Activated effector memory CD4-positive, alpha-beta T cell treated with Interleukin-2 at 50 U/mL for 16 hours (primary cell): ENCODE measurements at places on chromosomes 11 and 22.

- no peak for DNase-seq
Observed at GRCh38 chr11:93289782-93290463, 40.6 kb upstream of the DEUP1 start.

GRCh38 chr11:16825968-16826367, 87.5 kb downstream of the C11orf58 start:
- no peak for DNase-seq

DNA sequence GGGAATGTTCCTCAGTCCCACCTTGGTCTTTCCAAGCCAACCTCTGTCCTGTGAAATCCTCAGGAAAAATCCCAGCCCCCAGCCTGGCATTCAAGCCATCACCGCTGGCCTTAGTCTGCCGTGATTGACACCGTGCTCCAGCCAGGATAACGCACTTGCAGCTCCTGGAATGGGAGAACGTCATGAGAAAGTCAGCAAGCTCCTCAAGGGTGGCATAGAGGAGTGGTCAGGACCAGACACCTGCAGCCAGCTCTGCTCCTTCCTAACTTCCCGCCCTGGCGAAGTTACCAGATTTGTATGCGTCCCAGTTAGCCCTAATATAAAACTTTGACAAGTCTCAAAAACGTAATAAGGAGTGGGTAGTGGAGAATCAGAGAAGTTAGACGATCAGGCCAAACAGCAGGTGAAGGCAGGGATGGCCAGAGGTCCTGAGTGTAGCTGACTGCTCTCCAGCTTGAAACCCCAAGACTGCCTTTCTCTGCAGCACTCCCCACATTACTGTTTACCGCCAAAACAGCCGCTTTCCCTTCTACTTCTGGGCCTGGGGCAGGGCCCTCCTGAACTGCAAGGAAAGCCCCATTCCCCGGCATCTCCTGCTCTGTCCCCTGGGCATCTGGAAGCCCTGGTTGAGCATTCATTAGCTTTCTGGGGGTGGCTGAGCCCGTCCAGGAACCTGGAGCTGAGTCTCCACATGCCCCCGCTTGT, 1.3 kb upstream of the DKK3 start:
- no peak for DNase-seq

- peak; percentile 8 for DNase-seq
Observed at GRCh38 chr11:121321614-121322243, 29.2 kb downstream of the SC5D start.

GRCh38 chr11:1782031-1782590, 18.4 kb upstream of the CTSD start:
- no peak for DNase-seq

GRCh38 chr11:30697032-30697431, 110.9 kb upstream of the MPPED2 start:
- no peak for DNase-seq

DNA sequence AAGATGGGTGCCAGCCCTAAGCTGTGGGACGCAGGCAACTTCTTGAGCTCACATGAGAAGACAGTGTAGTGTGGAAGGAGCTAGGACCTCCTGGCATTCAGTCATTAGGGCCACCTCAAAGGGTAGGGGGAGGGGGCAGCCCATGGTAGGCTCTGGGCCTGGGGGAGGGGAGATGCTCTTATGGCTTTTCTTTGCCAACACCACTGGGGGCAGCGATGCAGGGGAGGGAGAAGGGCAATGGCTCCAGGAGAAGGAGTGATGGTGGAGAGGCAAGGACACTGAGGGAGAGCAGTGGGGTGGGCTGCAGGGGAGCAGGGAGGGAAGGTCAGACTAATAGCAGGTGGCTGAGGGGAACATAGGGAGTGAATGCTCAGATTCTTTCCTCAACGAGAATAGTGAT, 63.3 kb upstream of the SUSD2 start:
- DNase-seq = no peak

DNA sequence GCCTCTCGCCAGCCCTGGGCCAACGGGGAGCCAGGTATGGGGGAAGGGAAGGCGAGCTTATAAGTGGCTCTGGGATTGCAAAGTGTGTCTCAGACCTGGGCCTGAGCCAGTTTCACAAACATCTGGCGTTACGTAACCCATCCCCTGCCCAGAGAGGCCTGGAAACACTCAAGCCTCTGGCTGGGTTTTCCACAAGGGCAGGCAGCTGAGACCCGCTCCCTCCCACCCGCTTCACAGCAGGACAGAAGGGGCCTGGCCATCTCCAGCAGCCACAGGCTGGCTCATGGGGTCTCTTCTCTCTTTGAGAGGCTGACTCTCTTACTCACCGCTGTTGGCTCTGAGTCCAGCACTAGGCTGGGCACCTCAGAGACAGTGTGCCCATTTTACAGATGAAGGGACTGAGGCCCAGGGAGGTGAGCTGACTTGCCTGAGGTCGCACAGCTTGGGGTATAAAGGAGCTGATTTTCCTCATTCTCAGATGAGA, 44.5 kb downstream of the TRIOBP start:
- no peak for DNase-seq

- DNase-seq = no peak
Observed at GRCh38 chr11:82775736-82776346, 42.2 kb upstream of the FAM181B start.

DNA sequence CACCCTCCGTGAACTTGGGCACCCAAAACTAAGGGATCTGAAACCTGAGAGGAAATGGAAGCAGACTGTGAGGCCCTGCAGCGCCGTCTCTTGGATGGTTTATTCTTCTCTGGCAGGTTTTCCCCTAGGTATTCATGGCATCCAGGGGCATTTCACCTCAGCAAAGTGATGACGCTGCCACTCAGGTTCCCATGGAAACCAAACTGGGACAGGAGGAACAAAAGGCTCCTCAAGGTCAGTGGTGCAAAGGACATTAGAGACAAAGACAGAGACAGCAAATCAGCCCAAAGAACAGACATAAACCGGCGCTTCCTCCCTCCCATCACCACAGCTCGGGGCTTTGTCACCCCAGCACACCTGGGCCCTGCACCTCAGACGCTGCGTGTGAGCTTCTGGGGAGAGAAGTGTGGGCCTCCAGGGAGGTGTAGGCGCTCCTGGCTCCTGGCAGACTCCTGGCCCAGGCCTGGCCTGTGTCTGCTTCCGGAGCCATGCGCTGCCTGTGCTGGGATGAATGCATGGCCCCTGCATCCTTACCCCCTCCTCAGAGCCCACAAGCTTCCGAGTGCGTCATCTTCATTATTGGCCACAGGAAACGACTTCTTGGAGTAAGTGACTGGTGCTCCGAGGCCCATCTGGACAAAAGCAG, 5.9 kb downstream of the TP53AIP1 start:
- no peak for DNase-seq

GRCh38 chr11:66288671-66289547, at the start of gene YIF1A:
YIF1A (minus strand) TSS chr11:66289143; CDS start chr11:66288985, 158 bp downstream.
- peak; percentile 98 for DNase-seq

GRCh38 chr11:32830413-32830738, 649 bp downstream of the PRRG4 start:
- no peak for DNase-seq

- DNase-seq = no peak
Observed at GRCh38 chr11:132610216-132610615, 922.1 kb downstream of the OPCML start.

GRCh38 chr11:30811226-30811755, 225.1 kb upstream of the MPPED2 start:
- no peak for DNase-seq

DNA sequence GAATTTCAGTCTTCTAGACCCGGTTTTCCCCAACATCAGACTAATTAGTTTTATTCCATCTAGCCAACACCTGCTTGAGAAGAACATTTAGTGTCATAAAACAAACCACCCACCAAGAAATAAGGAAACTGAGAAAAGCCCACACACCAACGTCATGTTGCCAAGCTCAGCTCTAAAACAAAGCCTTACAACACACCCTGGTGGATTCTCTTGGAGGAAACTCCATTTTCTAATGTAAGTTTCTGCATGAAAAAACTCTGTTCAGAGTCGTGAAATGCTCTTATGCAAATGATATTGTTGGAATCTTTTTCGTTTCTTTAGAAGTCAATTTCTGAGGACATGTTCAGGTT, 105.0 kb upstream of the RAG2 start:
- DNase-seq = no peak

- no peak for DNase-seq
Observed at GRCh38 chr11:17351172-17351509, 459 bp upstream of the NCR3LG1 start.

- no peak for DNase-seq
Observed at GRCh38 chr22:50243685-50244419, 971 bp downstream of the TUBGCP6 start.

DNA sequence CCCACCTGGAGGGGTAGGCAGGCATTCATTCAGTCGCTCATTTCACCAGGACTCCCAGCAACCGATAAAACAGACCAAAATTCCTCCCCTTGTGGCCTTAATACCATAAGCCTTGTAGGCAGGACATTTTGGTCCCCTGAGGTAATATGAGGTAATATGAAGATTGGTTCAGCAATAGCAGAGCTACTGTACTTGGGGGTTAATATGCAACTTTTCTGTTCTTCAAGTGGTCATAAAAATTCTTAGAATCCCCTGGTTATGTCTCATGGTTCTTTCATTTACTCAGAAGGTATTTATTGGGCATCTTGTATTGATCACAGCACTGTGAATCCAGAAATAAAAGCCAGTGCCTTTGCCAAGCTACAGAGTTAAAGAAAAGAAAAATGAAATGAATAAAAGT, 29.8 kb downstream of the SHISA8 start:
- no peak for DNase-seq

DNA sequence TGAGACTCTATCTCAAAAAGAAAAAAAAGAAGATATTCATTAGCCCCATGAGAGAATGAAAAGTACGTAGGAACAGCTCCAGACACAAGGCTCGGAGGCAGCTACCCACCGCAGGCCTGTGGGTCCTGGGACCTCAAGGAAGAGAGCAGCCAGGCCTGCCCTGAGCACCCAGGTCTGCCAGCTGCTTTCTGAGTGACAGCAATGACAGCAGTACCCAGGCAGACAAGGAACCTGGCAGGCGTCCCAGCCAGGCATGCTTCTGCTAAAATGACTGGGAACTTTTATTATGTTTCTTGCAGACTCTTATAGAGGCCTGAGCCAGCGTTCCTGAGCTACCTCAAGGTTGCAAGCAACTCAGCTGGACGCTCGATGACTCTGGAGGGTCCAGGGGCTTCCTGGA, 31.6 kb downstream of the CPT1A start:
- no peak for DNase-seq

DNA sequence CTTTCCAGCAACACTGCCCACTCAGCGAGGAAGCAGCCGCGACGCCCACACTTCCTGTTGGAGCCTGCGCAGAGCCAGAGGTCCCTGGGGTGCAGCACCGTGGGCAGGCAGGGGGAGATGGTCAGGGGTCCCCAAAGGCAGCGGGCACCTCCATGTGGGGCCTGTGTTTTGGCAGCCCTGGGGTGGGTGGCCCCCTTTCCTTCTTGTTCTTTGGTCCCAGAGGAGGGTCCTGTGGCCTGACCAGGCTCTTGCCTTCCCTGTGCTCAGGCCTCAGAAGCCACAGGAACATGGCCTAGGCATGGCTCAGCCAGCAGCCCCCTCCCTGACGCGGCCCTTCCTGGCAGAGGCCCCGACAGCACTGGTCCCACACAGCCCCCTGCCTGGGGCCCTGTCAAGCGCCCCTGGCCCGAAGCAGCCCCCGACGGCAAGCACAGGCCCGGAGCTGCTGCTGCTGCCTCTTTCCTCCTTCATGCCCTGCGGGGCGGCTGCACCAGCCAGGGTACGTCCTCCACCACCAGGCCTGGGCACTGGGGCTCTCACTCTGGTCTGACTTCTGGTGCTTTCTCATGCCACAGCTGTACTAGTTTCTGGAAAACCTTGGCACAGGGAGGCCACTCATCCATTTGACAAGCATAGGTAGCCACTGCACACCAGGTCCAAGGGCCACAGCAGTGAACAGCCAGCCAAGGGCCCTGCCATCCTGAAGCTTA, 47.1 kb downstream of the PISD start:
- DNase-seq = no peak
